ENCODE measurements at places on chromosomes 1 and 21.

DNA sequence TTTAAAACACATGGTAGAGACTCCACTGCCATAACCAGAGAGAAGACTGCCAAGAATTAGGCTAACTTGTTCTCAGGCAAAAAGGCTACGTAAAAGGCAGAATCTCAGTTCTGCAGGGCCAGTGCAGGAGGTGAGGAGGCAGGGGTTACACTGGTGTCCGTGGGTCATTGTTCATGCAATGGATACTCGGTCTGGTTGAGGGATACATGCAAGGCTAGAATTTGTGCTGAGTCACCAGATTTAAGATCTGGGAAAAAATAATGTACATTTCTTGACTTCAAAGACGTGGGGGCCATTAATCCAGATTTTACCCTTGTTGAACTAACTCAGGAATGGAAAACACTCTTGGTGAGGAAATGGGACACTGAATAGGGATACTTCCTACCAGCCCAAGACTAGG, 52.3 kb upstream of the DPH5 start:
- DNase-seq, result no peak

- no peak for DNase-seq
Observed at GRCh38 chr1:62312698-62313097, 6.5 kb downstream of the KANK4 start.

DNA sequence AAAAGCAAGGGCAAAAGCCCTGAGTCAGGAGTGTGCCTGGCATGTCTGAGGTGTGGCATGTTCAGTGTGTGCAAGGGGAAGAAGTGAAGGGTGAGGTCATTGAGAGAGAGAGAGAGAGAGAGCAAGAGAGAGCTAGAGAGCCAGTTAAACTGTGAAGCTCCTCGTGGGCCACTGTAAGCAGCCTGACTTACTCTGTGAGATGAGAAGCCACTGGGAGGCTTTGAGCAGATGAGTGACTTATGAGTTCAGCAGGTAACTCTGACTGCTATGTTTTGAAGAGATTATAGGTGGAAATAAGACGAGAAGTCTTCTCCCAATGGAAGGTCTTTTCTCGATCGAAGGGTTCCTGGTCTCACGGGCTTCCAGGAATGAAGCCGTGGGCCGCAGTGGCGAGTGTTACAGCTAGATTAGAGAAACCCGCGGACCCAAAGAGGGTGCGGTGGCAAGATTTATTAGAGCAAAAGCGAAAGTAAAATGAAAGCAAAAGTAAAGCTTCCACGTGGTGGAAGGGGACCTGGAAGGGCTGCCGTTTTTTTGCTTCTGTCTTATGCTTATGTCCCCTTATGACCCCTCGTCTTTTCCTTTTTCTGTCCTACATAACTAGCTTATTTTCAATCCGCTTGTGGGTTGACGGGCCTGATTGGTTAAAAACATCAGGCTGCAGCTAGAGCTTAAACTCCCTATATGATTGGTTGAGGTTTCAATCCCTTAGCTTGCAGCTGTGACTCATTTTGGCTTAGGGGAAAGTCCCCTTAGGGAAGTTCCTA, 323.1 kb upstream of the FAM78B start:
- DNase-seq, result peak; percentile 25

DNA sequence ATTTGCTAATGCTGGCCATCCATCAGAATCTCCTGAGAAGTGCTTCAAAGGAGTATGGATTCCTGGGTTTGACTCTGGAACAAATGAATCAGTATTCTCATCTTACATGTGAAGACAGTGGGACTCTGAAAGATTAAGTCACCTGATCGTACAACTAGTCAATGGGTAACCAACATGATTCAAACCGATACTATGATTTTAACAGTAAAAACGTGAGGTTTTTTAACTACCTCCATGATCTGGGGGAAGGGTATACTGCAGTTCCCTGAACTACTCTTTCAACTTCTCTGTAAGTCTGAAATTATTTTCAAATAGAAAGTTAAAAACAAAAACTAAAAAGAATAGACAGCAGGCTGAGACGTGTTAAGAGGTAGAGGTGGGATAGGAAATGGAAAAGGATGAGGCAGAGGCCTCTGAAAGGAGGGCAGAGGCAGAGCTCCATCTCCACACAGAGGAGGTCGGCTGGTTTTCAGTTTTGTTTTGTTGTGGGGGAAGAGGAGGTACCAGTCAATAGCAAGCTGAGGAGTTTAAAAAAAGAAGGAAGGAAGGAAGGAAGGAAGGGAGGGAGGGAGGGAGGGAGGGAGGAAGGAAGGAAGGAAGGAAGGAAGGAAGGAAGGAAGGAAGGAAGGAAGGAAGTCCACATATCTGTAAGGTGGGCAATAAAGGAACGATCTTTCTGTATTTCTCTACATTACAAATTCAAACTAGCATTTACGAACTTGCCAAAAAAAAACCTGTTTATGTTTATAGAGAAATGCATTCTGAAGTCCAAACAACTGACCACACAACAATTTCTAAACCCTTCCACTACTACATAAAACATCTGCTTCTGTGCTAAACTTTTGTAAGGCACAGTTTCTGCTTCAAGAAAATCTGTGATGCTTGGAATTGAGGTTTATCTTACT, 213.1 kb downstream of the RERE start:
- DNase-seq, result peak; percentile 32

DNA sequence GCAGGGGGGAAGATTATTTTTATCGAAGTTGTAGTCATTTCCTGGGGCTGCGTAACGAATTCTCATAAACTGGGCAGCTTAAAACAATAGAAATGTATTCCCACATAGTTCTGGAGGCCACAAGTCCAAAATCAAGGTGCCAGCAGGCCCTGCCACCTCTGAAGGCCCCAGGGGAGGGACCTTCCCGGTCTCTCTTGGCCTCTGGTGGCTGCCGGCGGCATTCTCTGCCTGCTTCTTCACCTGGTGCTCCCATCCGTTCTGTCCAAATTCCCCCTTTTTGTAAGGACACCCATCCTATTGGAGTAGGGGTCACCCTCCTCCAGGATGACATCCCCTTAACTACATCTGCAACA, 92.8 kb downstream of the PDE9A start:
- DNase-seq, result no peak

- DNase-seq, result no peak
Observed at GRCh38 chr1:181113059-181113641, 24.6 kb downstream of the IER5 start.

- no peak for DNase-seq
Observed at GRCh38 chr1:184283999-184284398, 102.8 kb upstream of the C1orf21 start.

- DNase-seq, result no peak
Observed at GRCh38 chr1:187816646-187817045, 987.9 kb downstream of the PLA2G4A start.

- no peak for DNase-seq
Observed at GRCh38 chr1:9643351-9644256, 7.9 kb upstream of the PIK3CD start.

- DNase-seq, result no peak
Observed at GRCh38 chr1:167507719-167508118, 10.6 kb downstream of the CD247 start.

DNA sequence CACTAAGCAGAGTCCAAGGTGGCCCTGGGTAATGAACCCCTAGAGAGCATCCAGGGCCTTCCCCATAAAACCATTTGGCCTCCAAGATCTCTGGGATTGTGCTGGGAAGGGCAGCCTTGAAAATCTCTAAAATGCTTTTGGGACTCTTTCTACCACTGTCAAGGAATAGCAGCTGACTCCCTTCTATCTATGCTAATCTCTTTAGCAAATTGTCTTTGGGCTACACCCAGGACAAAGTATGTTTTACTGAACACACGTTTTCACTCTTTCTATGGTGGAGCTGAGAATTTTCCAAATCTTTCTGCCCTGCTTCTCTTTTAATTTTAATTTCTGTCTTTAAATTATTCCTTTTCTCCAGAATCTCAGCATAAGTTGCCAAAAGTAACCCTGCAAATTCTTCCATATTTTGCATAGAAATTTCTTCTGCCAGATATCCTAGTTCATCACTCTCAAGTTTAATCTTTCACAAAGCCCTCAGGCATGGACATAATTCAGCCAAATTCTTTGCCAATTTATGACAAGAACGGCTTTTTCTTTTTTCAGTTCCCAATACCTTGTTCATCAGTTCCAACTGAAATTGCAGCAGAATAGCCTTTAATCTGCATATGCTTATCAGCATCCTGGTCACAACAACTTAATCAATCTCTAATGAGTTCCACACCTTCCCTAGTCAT, 687.0 kb upstream of the ADGRL4 start:
- DNase-seq, result no peak

DNA sequence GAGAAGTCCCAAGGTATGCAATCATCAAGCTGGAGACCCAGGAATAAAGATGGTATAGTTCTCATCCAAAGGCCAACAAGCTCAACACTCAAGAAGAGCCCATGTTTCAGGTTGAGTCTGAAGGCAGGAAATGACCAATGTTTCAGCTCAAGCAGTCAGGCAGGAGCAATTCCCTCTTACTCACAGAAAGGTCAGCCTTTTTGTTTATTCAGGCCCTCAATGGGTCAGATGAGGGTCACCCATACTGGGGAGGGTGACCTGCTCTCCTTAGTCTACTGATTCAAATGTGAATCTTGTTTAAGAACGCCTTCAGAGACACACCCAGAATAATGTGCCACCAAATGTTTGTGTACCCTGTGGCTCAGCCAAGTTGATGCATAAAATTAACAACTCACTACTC, 262.4 kb downstream of the USP25 start:
- DNase-seq, result no peak

- DNase-seq, result peak; percentile 72
Observed at GRCh38 chr1:2414297-2414958, 2.1 kb upstream of the PEX10 start.

DNA sequence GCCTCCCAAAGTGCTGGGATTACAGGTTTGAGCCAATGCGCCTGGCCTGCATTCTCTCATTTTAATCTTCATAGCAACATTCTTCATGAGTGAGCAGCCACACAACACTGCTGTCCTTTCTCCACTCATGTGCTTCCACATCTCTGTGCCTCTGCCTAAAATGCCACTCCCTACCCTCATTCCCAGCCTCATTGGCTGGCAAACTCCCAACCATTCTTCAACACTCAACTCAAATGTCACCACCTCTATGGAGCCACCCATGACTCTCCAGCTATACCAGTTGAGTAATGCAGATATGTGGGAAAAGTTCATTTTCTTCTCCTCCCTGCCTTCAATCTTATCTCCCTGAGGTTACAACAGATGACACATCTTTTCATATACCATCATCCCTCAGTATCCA, 53.9 kb upstream of the ZC3H12A start:
- no peak for DNase-seq

GRCh38 chr1:7410156-7410555, 360.9 kb upstream of the VAMP3 start:
- DNase-seq, result no peak

Data from stimulated activated CD4-positive, alpha-beta T cell treated with anti-CD3 and anti-CD28 coated beads, Interleukin-12 subunit alpha, Interleukin-12 subunit beta, amount 100 ng/mL, for 48 hours (primary cell).